CD4-positive, alpha-beta T cell treated with Interleukin-6 at 100 ng/mL for 8 hours (primary cell): ENCODE measurements at places on chromosomes 6 and 20.
A peak's percentile ranks its signal among the peaks of the same experiment; 100 is the strongest.

DNA sequence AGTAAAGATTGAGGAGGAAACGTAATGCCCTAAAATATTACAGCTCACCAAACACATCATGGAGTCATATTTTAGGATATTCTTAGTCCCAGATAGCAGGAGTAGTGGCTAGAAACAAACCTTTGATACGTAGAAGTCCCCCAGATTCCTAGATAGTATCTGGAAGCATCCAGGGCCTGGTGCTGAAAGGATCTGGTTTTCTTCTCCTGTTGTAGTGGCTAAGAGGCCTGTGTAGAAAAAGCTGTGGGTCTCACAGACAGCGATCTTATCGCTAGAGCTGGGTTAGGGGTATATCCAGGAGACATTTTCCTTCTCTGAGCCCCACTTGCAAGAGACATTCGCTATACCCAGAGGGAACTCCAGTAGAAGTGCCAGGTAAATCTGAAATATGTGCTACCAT, 139.9 kb downstream of the KCNQ5 start:
- no peak for DNase-seq

GRCh38 chr6:30198166-30199084, 14.8 kb downstream of the TRIM26 start:
- no peak for DNase-seq

- DNase-seq: no peak
Measured at GRCh38 chr6:12675931-12676330, 40.6 kb upstream of the PHACTR1 start.

GRCh38 chr6:75631859-75632635, 30.4 kb downstream of the SENP6 start:
- DNase-seq: no peak

- DNase-seq: no peak
Measured at GRCh38 chr6:124131779-124132178, 328.1 kb downstream of the NKAIN2 start.

DNA sequence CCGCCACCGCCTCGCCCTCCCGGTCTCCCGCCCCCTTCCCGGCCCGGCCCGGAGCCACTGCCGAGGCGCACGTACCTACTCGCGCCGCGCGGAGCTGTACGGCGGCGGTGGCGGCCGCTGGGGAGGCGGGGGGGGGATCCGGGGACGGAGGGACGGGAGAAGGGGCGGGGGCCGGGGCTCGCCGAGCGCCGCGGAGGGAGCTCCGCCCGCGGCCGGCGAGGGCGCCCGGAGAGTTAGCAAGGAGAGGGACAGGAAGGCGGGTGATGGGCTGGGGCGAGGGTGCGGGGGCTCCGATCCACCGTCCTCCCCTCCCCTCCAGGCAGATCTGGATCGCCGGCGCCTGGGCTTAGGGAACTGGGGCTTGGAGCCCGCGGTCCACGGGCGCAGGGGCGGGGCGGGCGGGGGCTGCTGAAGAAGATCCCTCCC, 548 bp upstream of the TMEM74B start:
- DNase-seq: no peak

DNA sequence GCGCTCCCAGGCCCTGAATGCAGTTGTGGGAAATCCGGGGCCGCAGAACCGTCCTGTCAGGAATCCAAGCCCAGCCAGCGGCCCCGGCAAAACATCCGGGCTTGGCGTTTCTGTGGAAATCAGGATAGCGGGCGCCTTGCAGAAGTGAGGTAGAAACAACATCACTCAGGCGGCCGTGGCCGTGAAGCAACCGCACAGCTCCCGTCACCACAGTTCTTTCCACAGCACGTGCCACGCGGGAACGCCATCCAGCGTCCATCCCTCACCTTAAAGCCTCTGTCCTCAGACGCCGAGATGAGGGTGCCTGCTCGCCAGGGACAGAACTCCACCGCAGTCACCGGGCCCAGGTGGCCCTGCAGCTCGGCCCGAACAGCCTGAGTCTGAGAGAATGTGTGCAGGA, 34.1 kb downstream of the WDR27 start:
- DNase-seq: no peak

- no peak for DNase-seq
Measured at GRCh38 chr6:160355001-160355400, 6.8 kb downstream of the SLC22A3 start.

DNA sequence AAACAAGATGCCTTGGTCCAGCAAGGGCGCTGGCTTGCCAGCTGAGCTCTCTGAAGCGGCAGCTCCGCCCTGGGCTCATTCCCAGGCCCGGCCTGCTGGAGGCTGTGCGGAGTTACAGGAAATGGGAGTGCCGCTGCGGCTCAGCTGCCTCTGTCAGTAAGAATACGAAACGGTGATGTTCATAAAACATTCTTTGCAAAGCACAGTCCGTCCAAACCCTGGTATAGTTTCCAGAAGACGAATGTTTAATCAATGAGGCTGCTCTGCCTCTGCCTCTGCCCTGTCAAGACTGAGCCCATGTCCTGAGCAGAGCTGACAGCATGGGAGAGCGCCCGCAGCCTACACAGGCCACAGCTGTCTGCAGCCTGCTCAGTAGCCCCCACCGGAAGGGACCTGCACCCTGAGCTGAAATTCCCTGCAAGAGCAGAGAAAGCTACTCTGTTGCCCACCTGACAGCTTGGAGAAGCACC, 153.3 kb upstream of the SNX9 start:
- DNase-seq: no peak

- DNase-seq: no peak
Measured at GRCh38 chr6:63926950-63927927, 291.6 kb downstream of the PHF3 start.

GRCh38 chr20:24808616-24809015, 140.5 kb upstream of the CST7 start:
- DNase-seq: no peak

GRCh38 chr6:168457653-168457934, 16.6 kb downstream of the SMOC2 start:
- DNase-seq: no peak

DNA sequence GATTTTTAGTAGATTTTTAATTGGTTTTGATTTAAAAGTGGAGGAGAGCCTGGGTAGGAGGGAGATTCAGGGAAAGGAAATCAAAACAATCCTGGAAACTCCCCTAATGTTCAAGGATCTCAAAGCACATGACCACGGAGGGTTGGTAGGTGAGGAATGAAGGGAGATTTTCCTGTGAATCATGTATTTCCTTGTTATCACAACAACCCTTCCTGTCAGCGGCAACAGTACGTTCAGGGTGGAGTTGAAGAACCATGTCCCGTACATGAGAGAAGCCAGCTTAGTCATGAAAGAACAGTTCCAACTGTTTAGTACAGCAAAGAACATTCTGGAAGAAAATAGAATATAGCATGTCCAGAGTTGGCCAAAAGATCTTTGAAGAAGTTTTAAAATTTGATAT, 79.4 kb upstream of the SCAF8 start:
- DNase-seq: no peak

- no peak for DNase-seq
Measured at GRCh38 chr6:64013011-64013410, 377.4 kb downstream of the PHF3 start.

GRCh38 chr6:78427386-78427785, 440.0 kb upstream of the IRAK1BP1 start:
- no peak for DNase-seq

DNA sequence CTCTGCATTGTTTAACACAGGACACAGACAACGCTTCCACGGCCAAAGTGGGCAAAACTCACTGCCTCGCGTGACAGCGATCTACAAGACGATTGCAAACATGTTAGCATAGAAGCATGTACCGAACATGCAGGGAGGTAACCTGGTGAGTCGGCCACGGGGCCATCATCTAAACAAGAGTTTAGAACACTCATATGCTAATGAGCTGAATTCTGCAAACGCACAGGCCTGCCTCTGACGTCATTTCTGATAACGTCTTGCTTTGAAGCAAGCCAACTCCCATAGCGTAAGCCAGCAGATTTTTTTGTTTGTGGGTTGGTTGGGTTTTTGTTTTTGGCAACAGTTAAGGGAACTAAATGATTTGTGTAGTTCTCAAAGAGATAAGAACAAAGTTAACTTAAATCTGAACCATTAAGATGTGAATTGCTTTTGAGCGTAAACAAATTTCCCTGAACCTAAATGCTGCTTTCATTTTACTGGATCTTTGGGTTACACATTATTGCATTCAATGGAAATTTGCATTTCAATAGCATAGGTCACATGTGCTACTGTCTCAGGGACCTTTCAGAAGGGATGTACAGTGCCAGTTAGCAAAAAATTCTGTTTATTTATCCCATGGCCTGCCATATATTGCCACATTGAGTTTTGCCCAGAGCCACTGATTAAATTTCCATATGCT, 184.5 kb upstream of the PDE10A start:
- no peak for DNase-seq

- peak; percentile 30 for DNase-seq
Measured at GRCh38 chr6:30821862-30822784, 62.2 kb upstream of the DDR1 start.

DNA sequence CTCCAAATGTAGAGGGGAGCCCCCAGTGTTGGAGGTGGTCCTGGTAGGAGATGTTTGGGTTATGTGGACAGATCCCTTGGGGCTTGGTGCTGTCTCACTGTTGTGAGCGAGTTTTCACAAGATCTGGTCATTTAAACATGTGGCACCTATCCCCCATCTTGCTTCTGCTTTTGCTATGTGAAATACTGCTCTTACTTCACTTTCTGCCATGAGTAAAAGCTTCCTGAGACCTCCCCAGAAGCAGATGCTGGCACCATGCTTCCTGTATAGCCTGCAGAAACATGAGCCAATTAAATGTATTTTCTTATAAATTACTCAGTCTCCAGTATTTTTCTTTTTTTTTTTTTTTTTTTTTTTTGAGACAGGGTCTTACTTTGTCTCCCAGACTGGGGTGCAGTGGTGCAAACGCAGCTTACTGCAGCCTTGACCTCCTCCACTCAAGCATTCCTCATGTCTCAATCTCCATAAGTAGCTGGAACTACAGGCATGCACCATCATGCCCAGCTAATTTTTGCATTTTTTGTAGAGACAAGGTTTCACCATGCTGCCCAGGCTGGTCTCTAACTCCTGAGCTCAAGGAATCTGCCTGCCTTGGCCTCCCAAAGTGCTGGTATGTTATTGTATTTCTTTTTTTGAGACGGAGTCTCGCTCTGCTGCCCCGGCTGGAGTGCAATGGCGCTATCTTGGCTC, 177.1 kb downstream of the ALDH8A1 start:
- DNase-seq: no peak

GRCh38 chr6:40510442-40510841, 76.7 kb downstream of the LRFN2 start:
- no peak for DNase-seq

DNA sequence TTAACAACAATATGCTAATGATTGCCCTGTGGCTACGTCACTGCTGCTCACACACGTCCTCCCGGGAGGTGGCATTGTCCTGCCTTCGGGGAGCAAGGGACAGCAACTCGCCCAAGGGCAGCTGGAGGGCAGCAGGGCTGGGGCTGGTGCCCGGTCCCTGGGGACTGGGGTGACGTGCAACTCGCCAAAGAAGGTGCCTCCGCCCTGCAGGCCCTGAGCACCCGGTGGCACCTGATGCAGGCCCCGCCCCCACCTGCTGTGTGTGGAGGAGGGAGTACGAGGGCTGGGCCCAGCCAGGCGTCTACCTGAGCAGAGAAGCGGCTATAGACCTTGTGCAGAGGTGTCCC, 64.8 kb upstream of the SLCO4A1 start:
- DNase-seq: no peak

DNA sequence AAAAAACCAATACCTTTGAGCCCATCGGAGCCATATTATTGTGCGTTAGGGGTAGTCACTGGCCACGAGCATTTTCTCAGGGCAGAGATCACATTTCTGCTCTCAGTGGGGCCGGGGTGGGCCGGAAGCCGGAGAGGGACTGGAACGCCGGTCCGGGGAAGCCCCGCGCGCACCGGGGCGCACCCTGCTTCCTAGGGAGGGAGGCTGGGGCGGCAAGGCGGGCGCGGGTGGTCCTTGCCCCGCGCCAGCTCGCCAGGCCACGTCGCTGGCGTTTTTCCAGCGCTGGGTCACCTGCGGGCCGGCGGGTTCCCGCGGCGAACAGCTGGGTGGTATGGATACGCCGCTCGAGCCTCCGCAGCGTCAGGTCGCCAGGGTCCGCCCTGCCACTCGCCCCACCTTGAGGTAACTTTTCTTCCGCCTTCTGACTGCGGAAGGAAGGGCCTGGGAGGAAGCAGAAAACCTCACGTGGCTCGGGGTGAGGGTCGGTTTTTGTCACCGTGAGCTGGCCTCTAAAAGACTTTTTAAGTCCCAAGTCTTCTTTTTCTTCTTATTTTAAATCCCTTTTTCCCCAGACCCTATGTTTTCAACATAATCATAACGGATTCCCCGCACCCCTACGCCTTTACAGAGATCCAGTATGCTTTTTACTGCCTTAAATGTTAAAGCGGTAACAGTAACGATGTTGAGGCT, 2.7 kb upstream of the EEF1A1 start:
- DNase-seq: peak; percentile 76
